Occipital lobe (tissue), 3 donors: ENCODE measurements at places on chromosomes 1 and 21. TPM values are rescaled to one million over a fixed set of nuclear protein-coding genes. Genes with fewer than 3 reads are reported as not detected.

The LCE2C gene
- total RNA-seq, result not detected

The JAM2 gene
- 22.3 TPM for total RNA-seq

The ANGPTL3 gene
- total RNA-seq, result not detected

The NBL1 gene
- total RNA-seq, result 29.2 TPM

The SLAMF9 gene
- total RNA-seq, result not detected

The CDCA8 gene
- total RNA-seq, result 0.31 TPM

The MYBPH gene
- not detected for total RNA-seq

The LRRC3 gene
- 4.8 TPM for total RNA-seq

The DYRK3 gene
- total RNA-seq, result 18.2 TPM

GRCh38 chr1:14928412-14928811, 225.1 kb upstream of the TMEM51 start:
- DNase-seq, result no peak

- no peak for DNase-seq
Measured at GRCh38 chr1:197198911-197199310, 52.4 kb upstream of the ASPM start.

DNA sequence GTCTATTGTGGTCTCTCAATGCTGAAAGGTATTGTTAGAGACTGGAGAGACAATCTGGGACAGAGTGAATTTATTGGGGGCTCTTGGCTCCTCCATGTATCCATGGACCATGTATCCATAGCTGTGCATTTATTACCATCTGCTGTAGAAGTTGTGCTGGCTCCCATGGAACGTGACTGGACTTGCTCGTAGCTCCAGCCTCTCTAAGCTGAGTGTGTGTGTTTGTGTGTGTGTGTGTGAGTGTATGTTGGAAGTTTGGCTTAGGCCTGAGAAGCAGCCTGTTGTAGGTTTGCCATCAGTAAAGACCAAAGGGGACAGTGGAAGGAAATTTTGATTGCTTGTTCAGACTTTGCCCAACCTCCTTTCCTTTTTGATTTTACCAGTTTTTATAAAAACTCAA, 105.7 kb upstream of the USP24 start:
- no peak for DNase-seq

DNA sequence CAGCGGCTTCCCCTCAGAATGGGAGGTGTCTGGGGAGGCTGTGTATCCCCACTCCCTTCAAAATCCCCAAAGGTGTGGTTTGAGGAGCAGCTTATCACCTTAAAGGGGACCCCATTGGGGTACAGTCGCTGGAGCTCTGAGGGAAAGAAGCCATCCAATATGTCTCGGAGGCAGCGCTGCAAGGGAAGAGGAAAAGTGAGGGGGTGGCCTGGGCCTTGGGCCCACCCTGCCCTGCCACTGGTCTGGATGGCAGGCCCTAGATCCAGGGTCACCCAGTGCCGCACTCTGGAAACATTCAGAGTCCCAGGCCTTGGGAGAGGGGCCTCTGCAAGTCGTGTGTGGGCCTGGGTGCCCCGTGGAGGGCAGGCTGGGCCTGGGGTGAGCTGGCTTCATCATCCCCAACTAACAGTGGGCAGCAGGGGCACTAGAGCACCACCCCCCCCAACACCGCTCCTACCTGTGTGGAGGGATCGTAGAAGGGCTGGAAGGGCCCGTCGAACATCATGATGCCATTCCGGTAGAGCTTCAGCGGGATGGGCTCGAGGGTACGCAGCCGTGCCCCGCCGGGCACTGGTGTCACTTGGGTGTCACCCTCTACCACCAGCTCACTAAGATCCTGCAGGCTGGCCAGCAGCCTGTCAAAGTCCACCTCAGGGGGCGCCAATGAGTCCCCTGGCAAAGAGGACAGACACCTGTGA, 5.6 kb downstream of the SH3BGRL3 start:
- no peak for DNase-seq

DNA sequence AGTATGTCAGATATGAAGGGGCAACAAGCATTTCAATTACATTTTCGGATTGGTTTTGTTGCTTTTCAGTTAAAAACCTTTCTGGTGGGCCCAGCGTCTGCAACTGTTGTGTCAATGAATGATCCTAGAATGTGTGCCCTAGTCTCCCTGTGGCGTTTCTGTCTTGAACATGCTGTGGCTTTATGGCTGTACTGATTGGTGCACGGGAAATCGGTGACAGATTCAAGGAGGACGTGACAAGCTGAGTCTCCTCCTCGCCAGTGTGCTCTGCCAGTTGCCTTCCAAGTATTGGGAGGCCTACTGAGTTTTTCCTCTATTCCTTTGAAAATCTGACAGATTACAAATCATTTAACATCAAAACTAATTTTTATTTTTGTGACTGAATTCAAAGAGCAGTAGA, 127.6 kb downstream of the ZP4 start:
- no peak for DNase-seq

DNA sequence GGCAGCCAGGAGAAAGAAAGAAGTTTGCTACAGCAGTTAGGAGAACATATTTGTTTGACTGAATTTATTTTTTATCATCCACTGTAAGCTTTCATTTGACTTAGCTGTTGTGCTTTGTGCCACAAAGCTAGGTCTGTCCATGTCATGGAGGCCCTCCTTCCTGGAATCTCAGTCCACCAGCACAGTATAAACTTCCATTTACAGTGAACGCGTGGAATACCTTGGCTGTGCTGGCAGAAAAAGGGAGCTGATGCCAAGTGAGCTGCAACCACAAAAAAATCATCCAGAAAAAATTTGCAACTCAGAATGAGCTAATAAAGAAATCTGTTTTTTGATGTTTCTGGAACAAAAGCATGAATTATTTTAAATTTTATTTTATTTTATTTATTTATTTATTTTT, 72.6 kb downstream of the ATP6V1G3 start:
- no peak for DNase-seq

DNA sequence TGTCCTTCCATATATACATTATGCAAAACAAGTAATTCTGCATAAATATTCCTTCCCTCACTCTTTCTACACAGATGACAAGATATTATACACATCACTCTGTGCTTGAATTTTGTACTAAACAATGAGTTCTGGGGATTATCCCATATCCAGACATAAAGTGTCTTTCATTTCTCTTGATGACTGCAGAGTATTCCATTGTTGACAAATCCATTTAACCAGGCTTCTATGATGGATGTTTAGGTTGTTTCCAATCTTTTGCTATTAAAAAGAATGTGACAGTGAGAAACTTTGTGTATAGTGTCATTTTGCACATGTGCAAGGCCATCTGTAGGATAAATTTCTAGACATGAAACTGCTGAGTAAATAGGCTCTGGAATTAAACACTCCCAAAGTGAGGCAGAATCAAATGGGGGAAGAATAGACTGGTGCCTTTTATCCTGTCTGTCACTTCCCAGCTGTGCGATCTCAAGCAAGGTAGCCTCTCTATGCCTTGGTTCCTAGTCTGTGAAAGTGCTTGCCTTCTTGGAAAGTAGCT, 29.9 kb upstream of the ATP2B4 start:
- no peak for DNase-seq

- DNase-seq, result peak; percentile 94
Measured at GRCh38 chr21:39349211-39350093, 564 bp upstream of the HMGN1 start.

GRCh38 chr21:17679002-17679600, 66.4 kb upstream of the BTG3 start:
- DNase-seq, result no peak

GRCh38 chr1:116827607-116828105, 73.4 kb downstream of the CD2 start:
- no peak for DNase-seq

DNA sequence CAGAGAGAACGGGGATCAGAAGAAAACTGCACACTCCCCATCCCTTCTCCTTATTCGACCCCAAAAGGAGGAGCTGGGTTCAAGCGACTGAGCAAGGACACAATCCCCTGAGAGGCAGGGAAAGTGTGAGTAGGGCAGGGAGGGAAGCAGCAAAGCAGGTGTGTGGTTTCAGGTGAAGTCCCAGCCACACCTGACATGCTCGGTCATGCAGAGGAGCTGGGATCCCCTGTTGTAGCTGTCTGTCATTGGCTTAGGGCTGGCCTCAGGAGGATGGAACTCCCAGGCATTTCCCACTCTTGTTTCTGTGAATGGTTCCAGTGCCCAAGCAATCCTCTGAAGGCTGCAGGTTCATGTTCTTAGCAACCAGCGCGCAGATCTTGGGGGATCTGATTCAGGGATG, 150.7 kb downstream of the DSCAM start:
- no peak for DNase-seq

GRCh38 chr1:16181887-16182719, 26.2 kb upstream of the EPHA2 start:
- DNase-seq, result no peak

DNA sequence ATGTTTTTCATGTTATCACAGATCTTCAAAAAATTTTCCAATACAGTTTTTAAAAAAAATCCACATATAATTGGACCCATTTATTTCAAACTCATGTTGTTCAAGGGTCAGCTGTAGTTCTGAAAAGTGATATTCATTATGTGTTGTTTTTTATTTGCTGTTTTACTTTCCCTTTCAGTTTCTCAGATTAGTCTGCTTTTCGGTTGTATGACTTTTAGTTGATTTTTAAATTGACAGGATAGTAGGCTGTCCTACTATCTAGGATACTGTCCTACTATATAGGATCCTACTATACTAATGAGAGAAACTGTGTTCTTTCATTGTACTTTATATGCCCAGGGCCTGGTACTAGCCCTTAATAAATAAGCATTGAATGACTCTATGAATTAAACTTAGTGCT, 33.6 kb upstream of the GPR52 start:
- DNase-seq, result no peak

- DNase-seq, result no peak
Measured at GRCh38 chr1:109356915-109357314, 40.8 kb downstream of the SORT1 start.
